ENCODE measurements at places on chromosomes 5 and 9.

DNA sequence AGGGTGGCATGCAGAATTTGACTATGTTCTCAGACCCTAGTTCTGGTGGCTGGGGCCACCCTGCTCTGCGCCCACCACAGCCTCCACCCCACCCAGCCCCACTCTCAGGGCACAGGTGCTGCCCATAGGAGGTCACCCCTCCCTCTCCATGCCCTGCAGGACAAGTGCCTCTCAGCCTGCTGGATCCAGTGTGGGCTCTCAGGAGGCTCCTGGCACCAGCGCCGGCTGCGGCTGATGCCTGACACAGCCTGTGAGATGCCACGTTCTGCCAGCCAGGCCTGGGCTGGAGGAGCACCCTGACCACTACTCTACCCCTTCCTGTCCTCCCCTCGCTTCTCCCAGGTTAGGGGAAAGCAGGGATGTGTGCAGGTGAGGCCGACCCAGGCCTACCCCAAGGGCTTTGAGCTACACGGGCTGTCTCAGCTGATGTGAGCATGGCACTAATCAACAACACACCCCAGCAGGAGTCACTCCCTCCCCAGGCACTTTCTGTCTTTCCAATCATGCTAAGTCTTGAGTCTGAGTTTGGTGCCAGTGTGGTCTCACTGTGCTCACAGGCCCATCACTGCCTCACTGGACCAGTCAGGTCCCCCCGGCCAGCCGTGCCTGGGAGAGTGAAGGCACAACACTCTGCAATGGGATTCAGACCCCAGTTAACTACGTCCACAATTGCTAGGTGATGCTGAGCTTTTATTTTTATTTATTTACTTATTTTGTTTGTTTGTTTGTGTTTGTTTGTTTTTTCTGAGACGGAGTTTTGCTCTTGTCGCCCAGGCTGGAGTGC, 12.1 kb upstream of the BARX1 start:
- DNase-seq, result no peak

DNA sequence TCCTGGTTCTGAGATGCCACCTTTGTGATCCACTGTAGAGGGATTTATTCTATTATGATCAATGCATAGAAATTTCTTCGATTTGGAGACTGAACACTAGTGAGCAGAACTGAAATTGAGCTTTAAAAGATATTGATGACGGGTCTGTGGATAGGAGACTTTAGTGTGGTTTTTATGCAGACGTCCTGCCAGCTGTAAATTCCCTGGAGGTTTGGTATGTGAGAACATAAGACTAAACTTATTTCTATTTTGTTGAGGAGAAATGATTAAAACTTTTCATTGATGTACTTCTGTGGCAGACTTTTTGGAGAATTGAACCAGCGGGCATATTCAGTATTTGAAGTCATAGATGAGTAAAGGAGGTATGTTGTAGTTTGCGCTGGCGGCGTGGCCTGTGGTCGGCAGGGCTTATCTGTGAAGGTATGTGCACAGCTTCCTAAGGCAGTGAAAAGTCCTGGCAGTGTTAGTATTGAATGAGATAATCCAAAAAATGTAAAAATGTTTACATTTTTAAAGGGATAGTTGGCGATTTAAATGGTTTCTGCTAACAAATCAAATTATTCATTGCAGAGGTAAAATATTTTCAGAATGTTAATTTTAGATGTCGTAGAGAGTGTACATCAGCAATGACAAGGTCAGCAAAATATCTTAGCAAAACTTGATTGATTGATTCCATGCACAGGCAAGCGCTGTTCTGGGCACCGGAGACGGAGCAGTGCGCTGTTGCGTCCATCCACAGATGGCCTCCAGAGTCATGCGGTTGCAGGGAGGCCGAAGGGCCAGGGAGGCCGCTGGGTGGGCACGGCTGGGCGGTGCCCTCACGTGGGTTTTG, 20.4 kb downstream of the TENT4A start:
- DNase-seq, result no peak

- no peak for DNase-seq
These were observed 402.5 kb downstream of the NFIB start for GRCh38 chr9:13911473-13911872.

DNA sequence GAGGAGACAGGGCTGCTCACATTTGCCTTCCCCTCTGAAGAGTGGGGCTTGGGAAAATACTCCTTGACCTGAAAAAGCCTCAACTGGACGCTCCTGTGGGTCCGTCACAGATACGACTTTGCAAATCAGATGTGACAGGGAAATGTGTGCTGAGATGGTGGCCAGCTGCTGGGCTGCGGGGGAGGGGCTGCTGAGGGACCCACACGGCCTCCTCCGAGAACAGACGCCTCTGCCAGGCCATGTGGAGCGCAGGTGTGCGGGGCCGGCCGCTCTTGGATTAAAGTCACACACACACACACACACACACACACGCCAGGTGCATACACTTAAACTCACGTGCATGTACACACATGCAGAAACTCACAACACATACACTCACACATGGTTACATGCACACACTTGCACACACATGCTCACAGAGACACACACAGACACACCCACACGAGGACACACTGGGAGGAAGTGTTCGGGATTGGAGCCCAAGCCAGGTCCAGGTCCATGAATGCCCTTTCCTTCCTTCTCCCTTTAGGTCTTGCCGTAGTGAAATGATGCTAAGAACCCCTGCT, 167.4 kb downstream of the GAPVD1 start:
- no peak for DNase-seq

DNA sequence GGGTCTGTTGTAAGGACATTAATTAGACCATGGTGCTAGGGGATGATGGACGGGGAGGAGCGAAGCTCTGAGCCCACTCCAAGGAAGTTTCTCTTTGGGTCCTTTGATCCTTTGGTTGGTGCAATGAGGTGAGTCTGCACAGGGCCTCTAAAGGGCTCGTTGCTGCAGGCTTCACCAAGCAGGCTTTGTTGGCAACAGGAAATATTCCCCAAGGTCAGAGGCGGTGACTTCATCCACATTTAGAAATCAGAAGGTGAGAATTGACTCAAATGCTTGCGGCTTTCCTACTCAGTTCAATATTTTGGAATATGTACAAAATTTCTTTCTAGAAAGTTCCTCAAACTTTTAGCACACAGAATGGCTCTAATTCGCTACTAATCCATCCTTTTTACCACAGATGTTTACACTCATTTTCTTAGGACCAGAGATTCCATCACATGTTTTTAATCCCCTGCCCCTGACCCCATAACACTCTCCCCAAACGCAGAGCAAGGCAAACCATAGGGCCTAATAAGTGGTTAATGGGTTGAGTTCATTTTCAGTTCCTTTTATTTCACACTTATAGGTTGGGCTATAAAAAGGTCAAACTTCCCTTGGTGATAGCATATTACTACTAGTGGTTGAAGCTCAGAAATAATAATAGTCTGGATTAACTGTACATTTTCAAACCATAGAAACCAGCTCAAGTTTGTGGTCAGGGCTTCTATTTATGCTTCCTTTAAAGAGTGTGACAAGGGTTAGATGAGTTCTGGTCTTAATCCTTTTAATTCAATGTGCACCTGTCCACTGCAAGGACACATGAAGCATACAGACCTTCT, 37.3 kb upstream of the TMEM252 start:
- DNase-seq, result no peak

DNA sequence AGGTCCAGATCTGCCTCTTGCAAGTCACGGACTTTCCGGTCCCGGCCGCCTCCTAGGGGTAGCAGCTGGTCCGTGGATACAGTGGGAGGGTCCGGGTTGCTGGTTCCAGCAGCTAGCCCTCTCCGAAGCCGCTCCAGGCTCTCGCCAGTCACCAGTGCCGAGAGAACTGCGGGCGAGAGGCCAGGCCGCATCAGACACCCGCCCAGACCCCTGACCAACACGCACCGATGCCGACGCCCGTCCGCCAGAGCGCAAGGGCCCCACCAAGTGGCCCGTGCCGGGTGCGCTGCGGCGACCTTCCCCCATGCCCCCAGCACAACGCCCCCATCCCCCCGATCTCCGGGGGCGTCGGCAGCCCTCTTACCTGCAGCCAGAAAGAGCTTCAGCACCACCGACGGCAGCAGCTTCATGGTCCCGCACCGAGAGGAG, 470 bp downstream of the HBEGF start:
- peak; percentile 38 for DNase-seq

GRCh38 chr5:5182508-5183188, 42.5 kb downstream of the ADAMTS16 start:
- no peak for DNase-seq

DNA sequence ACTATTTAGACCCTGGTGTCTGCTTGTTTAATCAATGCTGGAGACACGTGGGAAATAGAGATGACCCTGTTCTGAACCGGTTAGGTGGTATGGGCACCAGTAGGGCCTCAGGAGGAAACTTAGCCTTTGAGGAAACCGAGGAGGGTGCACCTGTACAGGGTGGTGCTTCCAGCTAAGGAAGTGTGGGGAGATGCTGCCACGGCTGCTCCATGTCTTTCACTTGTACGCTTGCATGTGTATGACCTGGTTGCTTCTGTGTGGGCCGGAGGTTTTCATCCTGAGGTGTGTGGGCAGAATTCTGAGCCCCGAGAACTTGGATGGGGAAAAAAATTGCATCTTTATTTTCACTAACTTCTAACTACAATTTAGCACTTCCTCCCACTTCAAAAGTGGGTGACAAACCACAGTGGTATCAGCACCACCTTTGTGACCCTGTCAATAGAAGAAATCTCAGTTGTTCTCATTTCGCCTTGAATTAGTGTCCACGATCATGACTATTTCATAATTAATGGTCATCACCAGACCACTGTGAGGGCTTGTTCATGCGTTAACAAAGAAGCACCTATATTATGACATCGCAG, 99.8 kb upstream of the SPATA31C2 start:
- DNase-seq, result no peak

GRCh38 chr9:135224921-135225541, 137.6 kb downstream of the OLFM1 start:
- no peak for DNase-seq

DNA sequence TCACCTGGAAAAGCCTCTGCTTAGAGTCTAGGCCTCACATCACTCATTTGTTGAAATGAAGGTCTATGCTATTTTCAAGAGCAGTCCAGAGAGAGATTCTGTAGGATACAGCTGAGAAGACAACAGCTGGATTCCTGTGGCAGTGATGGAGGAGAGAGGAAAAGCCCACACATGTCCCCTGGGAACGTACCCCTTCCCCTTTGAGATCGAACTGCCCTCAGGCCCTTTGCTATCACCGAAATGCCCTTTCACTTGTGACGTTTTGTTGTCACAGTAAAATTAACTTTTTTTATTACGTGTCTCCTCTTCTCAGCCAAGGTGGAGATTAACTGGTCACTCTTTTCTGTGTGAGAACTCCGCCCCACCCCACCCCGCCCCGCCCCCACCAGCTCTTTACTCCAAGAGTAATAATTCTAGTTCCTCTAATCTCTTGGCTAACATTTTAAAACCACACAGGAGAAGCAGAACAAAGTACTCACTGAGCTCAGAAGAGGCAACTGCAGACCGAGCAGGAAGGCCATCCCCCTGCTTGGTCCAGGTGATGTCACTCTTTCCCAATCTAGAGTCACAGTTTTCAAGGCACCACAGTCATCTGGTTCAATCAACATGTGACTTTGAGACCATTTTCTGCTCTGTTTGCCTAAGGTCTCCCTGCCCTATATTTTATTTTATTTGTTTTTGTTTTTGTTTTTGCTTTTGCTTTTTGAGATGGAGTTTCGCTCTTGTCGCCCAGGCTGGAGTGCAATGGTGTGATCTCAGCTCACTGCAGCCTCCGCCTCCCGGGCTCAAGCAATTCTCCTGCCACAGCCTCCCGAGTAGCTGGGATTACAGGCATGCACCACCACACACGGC, 105.6 kb downstream of the SUSD1 start:
- DNase-seq, result no peak

GRCh38 chr5:143427122-143427735, 23.7 kb upstream of the NR3C1 start:
- no peak for DNase-seq

DNA sequence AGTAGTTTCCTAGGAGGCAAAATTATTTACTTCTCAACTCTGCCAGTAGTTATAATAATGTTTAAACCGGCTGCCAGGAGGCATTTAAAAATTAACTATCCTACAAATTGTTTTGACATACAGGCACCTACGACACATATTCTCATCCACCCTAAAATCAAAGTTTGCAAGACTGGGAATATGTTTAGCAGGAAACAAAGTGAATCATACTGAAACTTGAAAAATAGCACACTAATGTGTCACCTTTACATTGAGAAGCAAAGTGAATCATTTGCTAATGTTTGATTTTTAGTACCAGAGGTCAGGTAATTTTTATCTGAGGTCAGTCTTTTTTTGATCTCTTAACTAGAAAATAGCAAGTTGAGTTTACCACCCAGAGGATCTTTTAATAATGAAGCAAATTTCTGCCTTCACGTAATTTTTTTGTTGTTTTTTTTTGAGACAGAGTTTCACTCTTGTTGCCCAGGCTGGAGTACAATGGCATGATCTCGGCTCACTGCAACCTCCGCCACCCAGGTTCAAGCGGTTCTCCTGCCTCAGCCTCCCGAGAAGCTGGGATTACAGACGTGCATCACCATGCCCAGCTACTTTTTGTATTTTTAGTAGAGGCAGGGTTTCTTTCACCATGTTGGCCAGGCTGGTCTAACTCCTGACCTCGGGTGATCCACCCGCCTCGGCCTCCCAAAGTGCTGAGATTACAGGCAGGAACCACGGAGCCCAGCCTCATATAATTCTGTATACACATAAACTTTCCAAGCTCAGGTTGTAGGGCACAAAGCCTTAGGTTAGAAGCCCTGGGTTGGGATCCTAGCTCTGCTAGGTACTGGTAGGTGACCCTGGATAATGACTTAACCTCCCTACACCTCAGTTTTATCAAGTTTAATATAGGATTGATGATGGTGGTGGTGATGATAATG, 124.3 kb downstream of the UGCG start:
- no peak for DNase-seq

DNA sequence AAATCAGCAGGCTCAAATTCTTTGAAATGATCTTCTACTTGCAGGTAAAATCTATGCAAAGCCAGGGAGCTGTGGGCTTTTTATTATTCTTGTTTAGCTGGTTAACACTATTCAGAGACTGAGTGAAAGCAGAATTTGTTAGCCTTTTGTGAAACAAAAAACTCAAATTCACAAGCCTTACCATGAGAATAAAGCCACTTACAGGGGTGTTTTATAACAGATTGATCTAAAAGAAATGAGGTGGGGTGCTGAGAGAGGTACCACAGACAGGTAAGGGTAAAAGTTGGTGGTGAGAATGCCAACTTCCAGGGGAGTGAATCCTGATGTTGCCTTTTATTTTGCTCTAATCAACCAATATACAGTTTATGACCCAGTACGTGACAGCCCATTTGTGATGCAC, 1585.6 kb downstream of the EFNA5 start:
- no peak for DNase-seq

Data from NCI-H146 (cell line).